A172 (cell line): ENCODE measurements at places on chromosomes 12 and 14. TPM values are rescaled to one million over a fixed set of nuclear protein-coding genes. Genes with fewer than 3 reads are reported as not detected.

DNA sequence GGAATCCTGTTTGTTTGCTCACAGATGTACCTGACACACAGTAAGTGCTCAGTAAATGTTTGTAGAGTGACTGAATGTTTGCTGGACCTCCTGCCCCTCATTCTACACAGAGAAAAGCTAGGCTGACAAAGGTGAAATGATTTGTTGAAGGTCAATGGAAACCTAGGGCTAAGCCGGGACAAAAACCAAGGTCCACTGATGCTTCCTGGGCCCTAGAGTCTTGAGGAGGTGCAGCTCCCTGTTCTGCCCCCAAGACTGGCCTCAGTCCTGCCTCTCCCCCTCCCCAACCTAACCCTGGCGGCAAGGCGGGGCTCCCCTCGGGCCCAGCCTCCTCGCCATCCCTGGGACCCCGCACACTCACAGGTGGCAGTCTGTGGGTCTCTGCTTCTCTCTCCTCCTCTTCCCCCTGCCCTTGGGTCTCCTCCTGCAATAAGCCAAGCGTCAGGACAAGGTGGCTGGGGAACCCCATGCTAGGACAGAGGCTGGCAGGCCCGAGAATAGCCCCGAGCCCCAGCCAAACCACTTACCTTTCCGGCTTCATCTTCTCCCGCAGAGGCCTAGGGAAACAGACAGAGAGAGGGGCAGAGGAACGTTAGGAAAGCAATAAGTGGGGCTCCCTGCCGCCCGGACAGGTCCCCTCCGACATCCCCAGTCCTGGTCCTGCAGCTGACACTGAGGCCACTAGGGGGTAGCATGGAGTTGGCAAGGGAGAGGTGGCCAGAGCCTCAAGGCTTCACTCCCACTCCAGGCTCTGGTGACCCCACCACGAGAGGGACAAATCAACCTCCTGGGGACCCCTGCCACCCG lies 9.3 kb downstream of the PGF start:
- peak; percentile 52 for DNase-seq

- no peak for DNase-seq
These were observed 21.1 kb downstream of the BRI3BP start for GRCh38 chr12:125014526-125014925.

- no peak for DNase-seq
These were observed 37.1 kb downstream of the TBX5 start for GRCh38 chr12:114368685-114369452.

DNA sequence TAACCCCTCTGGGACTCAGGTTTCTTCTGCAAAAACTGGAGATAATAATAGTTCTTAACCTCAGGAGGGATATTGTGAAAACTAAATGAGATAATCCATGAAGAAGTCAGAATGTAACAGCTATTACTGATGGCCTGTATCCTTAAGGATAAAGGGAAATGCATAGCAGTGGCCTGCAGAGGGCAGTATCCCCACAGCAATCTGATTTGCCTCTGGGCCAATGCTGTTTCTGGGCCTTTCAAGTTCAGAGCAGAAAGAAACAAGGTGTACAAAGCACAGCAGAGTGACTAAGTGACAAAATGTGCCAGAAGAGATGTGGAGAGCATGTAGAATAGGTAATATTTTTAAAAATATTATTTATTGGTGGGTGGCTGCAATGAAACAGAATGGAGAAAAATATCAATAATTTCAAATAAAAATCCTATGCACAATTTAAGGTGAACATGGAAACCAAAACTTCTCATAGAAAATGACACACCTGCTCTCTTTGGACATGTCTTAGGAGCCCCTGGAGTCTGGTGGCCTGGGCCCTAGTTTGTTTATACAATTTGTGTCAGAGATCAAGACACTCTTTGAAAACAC lies 90.3 kb downstream of the C12orf75 start:
- peak; percentile 80 for DNase-seq

DNA sequence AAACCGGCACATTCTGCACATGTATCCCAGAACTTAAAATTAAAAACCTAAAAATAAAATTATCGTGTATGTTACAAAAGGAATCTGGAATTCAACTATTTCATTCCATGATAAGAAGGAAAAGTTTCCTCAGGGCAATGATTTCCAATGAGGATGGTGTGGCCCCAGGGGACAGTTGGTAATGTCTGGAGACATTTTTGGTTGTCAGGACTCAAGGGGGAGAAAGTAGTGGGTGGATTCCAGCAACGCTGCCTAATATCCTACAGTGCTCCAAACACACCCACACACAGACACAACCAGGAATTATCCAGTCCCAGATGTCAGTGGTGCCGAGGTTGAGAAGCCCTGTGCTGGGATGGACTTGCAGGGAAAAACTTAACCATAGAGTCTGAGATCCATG lies 228.3 kb downstream of the TMEM132D start:
- no peak for DNase-seq

DNA sequence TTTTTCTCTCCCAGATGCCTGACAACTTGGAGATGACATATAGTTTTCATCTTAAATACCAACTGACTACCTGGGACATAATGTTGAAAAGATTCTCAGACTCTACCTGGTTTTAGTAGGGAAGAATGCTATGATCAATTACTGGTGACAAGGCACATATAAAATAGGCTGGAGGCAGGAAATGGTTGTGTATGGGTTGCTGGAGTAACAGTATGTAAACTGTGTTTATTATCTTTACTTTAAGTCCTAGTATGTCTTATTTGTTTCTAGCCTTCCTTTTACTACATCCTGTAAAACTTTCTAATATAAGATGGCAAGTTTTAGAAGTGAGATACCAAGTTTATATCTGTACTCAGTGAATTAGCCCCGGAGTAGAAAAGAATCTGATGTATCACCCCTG lies 98.1 kb downstream of the NUBPL start:
- no peak for DNase-seq

DNA sequence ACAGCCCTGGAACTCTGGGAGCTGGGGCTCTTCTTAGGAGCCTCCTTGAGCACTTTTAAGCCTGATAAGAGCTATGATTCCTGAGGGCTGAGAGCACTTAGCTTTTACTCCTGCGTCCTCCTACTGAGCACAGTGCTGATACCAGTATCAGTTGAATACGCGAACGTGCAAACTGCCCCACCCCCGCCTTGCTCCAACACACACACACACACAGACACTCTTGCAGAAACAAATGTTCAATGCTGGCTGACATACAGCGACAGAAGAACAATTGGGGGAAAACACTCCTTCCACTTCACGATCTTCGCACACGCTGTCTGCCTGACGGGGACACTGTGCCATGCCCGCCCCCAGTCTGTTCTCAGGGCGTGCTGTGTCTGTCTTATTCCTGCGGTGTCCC lies 57.2 kb upstream of the DLK1 start:
- DNase-seq: no peak

DNA sequence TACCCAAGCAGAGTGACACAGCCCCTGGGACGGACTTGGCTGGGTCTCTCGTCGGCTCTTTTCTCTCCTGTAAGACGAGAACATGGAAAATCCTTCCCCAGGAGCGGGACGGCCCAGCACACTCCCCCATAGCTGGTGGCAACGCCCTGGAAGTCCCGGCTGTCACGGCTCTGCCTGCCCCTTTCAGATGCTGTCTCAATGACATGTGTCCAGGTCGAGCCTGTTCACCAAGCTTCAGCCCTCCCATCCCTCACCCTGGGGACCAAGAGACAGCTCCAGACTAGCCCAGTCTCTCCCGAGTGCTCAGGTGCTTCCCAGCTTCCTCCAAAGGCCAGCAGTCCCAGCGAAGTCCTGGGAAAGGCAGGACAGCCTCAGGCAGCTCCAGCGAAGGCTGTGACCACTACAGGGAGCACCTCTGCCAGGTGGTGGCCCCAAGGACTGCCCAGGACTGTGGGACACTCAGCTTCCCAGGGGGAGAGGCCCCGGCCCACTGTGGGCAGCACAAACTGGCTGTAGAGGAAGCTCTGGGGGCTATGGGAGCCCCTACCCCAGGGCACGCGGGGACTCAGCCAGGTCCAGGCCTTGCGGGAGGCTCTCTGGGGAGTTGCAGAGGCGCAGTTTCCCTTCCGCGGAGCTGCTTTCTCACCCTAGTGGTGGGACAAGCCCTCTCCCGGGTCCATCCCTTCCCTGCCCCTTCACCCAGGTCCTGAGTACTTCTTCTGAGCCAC lies 33.6 kb downstream of the TNFAIP2 start:
- no peak for DNase-seq

DNA sequence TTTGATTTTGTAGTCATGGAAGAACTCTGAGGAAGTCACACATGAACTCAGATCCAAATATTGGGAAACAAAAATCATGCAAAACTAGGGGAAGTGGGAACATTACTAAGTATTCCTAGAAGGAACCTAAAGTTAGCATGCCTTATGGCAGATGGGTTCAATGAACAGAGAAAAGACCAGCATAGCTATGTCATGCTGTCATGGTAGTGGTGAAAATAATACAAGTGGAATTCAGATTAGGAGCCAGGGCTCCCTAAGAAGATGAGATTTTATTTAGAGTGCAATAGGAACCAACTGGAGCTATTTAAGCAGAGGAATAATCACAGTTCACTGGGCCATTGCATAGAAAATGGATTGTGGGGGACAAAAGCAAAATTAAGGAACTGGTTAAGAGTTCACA lies 134.0 kb downstream of the DIO2 start:
- DNase-seq: no peak

GRCh38 chr12:30822385-30823155 lies 67.8 kb upstream of the CAPRIN2 start:
- peak; percentile 27 for DNase-seq

DNA sequence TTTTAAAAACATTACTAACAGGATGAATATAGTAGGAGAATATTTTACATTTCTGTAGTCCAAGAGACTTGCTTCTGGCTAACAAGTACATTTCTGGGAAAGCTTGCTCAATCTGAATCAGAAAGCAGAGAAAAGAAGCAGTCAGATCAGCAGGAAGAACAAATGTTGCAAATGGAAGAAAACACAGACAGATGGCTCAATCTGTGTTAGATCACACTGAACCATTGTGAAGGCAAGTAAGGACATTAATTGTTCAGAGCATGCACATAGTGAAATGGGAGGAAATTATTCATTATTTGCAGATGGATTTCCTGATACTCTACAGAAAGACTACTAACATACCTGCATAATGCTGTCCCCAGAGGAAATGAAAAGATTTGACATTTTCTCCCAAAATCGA lies 65.2 kb upstream of the CNOT2 start:
- DNase-seq: no peak

DNA sequence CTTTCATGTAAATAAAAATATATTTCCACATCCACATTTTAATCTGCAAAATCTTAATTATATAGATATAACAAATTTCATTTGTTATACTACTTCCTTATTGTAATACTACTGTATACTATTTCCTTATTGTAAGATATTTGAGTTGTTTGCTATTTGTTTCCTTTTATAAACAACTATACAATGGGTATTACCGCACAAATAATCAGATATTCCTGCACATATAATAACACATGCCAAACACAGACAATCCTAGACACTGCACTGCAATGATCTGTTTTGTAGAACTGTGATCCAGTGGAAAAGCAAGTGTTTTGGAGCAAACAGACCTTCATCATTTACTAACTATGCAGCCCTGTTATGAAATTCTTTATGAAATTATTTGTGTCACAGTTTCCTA lies 30.5 kb downstream of the PRKD1 start:
- DNase-seq: no peak

DNA sequence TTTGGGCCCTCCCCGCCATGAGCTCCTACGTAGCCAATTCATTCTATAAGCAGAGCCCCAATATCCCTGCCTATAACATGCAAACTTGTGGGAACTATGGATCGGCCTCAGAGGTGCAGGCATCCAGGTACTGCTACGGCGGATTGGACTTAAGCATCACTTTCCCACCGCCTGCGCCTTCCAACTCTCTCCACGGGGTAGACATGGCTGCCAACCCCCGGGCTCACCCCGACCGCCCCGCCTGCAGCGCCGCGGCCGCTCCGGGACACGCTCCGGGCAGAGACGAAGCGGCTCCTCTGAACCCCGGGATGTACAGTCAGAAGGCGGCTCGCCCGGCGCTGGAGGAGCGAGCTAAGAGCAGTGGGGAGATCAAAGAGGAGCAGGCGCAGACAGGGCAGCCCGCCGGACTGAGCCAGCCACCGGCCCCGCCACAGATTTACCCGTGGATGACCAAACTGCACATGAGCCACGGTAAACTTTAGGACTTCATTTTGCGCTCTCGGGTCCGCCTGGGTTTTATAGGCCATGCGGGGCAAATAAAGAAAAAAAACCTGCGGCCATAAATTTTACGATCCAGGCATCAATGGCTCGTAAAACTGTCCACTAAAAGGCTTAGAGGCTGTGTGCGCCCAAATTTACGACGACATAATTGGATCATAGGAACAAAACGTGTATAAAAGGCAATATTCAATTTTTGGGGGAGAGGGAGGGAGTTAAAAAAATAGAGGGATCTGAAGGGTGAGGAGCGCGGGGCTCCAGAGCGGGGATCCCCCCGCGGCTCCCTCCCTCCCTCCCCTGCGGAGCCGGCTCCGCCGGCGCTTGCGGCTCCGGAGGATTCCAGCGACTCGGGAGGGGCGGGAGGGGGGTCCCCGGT lies 493 bp downstream of the HOXC5 start:
- no peak for DNase-seq

GRCh38 chr12:115398311-115398781 lies 714.4 kb upstream of the TBX3 start:
- DNase-seq: peak; percentile 52

DNA sequence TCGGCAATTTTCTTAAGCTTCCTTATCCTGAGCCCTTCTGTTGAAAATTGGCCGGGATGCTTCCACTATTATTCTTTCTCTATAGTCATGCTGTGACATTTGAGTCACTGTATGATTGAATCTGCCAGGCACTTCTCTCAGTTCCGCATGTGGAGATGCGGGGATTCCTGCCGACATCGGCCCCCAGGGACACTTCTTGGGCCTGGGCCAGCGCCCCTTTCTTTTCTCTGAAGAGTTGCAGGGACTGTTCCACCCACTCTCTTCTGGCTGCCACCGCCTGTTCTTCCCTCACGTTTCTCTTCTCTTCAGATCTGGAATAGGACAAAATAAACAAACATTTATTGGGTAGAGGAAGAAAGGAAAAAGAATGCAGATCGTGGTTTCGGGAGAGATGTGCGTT lies 310.1 kb downstream of the ETNK1 start:
- peak; percentile 12 for DNase-seq

DNA sequence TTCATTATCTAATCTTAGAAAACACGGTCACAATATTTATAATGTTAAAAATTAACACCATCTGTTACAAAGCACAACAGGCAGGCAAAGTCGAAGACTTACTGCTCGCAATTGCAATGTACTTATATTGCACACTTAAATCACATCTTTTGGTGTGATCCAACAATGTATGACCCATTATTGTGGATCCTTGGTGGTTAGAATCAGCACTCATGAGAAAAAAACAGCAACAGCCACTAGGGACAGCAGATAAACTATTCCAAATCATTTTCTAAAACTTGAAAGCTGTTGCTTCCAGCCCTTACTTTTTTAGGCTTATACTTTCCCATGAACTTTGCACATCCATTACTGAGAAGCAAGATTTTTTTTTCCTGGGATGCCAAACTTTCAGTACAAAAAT lies 20.4 kb downstream of the COX16 start:
- no peak for DNase-seq

The OR6C68 gene
- not detected in 2 replicates for total RNA-seq

The FSCB gene
- total RNA-seq: not detected in 2 replicates

The NEMP1 gene
- total RNA-seq: 26.3 and 28.0 TPM in 2 replicates

The CLEC4A gene
- 6.4 TPM in 1 of 2 replicates, not detected in the other for total RNA-seq

The ARL6IP4 gene
- total RNA-seq: 228 and 284 TPM in 2 replicates

The DYRK2 gene
- total RNA-seq: 17.3 and 22.4 TPM in 2 replicates

The LRP1-AS gene
- not detected in 2 replicates for total RNA-seq

The RERGL gene
- not detected in 2 replicates for total RNA-seq

The KRT2 gene
- total RNA-seq: not detected in 2 replicates
